ENCODE measurements at places on chromosomes 5 and 9.

DNA sequence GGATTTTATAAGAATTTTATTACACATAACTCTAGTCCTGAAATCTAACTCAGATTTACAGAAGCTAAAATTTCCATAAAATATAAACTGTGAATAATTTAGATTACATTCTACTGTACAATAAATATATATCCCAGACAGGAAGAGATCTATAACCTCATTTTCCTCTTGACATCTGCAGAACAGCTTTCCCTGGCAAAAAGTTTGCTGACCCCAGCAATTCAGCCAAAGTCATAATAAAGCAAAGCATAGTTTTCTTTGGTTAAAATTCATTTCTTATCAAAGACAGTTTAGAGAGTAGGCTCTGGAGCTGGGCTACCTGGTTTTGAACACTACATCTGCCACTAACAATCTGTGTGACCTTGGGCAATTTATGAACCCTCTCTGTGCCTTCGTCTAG is 372.5 kb downstream of the CAAP1 start:
- DNase-seq: no peak

DNA sequence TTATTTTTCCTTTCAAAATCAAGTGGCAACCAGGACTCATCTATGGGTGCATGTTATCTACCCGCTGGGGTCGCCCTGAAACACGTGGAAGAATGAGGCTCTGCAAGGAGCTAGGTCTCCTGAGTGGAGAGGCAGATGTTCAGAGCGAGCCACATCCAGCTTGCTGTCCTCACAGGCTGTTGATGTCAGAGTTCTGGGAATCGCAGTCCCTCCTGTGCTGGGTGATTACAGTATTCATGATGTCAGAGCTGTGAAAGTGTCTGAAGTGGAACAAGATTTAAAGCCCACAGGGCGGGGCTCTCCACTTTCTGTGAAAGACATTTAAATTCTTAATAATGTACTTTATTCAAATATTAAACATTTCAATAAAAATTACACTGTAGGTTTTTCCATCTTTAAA is 24.4 kb upstream of the LMX1B start:
- no peak for DNase-seq

DNA sequence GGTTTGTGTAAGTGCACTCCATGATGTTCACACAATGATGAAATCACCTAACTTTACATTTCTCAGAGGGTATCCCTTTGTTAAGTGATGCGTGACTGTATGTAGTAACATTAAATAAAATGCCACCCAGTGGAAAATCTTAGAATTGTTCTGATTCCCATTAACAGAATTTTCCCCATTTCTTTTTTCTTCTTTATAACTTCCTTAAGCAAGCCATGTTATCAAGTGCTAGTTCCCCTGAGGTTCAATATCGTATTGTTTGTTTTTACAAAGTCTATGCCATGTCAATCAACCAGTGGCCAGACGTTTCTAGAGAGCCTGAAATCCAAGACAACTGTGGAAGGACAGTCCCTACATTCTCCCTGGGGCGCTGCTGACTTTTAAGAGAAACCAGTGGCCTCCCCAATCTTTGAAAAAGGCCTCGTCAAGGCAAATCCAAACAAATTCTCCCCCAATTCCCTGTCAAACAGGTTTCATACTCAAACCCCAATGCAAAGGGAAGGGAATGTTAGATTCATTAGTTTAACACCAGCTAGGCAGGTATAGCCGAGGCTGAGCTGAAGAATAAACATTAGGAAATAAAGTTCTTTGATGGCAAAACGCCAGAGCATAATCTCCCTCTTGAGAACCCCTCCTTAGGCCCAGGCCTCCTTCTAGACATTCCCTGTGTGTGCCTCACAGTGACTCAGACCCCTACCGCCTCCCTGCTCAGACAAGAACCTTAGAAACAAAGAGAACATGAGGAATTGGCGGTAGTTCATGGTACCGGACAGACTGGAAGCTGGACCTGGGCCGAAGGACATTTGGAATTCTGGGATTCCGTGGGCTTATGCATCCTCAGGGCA is 198.7 kb downstream of the GNA14 start:
- no peak for DNase-seq

DNA sequence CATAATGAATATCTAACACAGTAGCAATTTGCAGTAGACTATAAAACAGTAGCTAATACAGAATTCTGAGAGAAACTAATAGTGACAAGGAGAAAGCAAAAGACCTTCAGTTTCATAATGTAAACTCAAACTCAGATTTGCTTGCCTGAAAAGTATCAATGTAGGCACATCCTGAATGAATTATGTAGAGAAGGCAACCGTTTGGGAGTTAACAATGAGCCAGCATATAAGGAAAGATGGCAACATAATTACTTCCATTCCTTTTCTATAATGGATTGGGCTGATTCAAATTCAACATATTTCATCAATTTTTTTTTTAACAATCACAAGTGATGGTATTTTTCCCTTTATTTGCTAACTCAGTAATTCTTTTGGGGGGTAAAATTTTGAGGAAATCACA is 261.6 kb downstream of the SEMA5A start:
- no peak for DNase-seq

DNA sequence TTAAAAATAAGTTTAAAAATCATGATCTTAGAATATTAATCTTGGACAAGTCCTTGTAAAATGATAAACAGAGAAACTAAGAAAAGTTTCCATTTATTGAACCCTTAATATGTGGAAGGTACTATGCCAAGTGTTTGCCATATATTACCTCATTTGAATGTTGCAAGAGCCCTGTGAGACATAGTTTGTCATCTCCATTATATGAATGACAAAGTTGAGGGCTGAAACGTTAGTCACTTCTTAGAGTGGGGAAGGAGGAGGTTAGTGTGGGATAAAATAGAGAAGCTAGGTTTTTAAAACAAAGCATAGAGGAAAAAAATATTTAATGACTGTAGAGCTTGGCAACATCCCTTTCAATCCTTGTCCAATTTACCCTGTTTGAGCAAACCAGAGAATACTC is 2.0 kb downstream of the TNC start:
- no peak for DNase-seq

GRCh38 chr5:68381909-68382308 is 166.4 kb downstream of the PIK3R1 start:
- no peak for DNase-seq

- DNase-seq: no peak
Measured at GRCh38 chr9:134304690-134305089, 21.6 kb upstream of the RXRA start.

GRCh38 chr5:103744159-103744558 is 181.6 kb upstream of the NUDT12 start:
- DNase-seq: no peak

- DNase-seq: peak; percentile 87
Measured at GRCh38 chr9:4290427-4290837, 9.4 kb downstream of the GLIS3 start.

DNA sequence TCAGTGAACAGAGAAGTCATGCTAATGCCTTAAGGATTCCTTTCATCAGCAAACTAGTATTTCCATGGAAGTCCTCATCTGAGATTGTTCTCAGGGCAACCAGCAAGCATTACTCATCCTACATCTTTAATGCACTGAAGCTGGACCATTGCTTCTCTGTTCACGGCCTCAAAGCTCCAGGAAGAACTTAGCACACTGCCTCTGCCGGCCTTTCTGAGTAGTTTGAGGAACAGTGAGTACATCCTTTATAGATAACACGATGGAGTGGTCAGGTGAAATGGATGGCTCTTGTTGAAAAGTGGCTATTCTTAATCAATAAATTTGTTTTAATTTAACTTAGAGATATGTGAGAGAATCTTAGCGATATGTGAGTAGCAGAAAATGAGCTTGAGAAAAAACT is 35.8 kb downstream of the MEGF10 start:
- no peak for DNase-seq

DNA sequence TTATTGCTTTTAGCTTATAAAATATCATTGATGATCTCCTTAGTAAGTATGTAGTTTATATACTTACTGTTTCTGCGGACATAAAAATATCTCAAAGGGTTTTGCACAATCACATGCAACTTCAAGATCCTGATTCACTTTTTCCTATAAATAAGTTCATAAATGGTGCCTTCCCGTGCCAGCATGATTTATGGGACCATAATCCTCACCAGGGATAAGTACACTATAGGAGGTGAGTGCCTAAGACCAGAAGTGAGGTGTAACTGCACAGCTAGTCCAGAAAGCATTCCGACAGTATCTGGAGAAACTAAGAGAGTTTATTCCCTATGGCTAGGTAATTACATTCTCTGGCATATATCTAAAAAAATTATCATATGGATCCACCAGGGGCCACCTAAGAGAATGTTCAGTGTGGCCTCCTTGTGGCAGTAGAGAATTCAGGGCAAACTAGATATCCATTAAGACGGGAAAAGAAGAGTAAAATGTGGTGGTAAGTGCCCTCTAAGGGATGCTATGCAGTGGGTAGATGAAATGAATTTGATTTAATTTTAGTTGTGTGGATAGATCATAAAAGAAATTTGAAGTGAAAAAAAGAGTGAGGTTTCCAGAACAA is 402.5 kb upstream of the SLC24A2 start:
- no peak for DNase-seq

GRCh38 chr5:132469380-132470009 is 21.1 kb downstream of the IRF1 start:
- no peak for DNase-seq

DNA sequence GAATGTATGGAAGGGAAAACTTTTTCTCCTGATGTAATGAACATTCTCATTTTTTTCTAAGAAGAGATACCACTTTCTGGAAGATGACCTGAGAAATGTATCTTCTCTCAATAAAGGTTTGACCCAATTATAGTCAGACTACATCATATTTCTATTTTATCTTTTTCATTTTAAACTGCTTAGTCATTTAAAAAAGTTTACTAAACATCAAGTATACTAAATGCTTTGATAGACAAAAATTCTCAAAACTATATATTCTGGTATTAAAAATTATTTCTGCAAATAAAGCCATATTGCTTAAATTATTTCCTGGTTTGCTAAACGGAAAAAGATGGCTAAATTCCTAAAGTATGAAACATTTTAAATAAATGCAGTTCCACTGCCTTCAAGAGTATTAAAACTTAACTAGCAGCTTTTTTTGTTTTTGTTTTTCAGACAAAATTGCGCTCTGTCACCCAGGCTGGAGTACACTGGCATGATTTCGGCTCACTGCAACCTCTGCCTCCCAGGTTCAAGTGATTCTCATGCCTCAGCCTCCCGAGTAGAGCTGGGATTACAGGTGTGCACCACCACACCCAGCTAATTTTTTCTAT is 37.1 kb downstream of the FBXW11 start:
- no peak for DNase-seq

DNA sequence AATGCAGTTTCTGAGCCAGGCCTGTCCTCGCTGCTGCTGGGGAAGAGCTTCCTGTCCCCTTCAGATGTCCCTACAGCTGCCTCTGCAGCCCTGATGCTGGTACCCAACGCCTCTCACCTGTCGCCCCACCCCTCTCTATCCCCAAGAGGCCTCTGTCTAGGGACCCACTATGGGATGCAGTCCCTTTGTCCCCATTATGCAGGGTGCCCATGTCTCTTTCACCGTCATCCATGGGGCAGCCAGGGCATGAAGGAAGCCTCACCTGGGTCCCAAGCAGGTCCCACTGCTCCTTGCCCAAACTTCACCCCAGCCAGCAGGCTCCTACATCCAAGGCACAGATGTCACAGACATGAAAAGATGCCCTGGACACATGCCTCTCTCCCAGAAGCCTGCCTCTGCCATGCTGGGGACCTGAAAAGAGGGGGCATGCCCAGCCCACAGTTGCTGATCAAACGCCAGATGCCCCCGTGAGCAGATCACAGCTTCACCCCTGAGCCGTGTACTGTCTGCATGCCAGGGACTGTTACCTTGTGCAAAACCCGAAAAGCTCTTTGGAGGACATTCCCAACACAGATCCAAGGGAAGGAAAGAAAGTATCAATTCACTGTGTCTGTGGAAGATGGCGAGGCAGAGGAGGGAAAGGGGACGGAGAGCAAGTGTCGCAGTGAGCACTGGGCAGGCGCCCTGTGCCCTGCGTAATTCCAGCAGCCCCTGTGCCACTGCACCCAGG is 81.0 kb downstream of the ADAMTS2 start:
- DNase-seq: no peak

DNA sequence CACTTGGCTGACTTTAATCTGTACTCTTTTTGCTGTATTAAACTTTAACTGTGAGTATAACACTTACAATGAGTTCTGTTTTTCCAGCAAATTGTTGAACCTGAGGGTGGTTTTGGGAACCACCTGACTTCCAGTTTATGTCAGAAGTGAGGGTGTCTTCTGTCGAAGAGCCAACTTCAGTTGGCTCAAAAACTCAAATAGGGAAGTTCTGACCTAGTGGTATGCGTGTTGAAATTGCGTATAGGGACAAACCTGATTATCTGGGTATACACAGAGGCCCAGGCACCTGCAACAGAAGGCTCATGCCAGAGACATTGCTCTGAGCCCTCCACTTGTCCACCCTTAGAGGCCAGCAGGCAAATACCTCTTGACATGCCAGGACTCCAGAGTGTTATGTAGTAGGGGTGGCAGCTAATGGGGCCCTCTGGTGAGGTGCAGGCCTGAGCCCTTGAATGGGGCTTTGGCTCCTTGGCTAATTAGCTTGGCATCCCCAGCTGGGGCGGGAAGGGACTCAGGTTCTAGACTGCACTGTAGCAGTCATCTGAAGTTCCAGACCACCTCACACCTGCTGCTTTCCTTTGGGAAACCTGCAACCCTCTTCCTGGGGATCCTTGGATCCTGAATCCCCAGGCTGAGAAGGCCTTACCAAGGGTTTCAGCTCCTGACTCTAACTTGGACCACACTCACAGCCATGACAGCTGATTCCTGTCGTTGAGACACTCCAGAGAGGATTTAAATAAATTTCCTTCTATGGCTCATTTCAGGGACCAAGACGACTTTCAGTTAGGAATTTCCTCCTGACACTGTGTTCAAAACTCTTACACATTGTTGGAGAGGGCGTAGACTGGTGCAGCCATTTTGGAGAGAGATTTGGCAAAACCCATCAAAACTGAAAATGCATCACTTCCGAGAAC is 189.6 kb downstream of the HSPA4 start:
- DNase-seq: no peak

All from NCI-H1930 (cell line).